ENCODE measurements at places on chromosomes 5 and 9.

DNA sequence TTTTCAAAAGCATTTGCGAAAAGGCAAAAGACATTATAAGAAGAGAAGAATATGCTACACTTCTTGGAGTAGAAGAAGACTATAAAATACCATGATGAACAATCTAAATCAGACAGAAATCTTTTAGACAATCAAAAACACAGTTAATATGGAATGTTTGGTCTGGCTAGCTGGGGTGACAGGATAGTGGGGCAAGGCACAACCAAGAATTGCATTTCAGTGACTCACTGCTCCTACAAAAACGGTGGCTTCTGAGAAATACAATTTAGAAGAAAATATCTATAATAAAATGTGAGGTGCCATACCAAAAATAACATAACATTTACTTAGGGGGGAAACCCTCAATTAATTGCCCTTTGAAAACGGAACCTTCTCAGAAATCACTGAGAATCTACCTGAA lies 363.4 kb downstream of the NPR3 start:
- no peak for DNase-seq

DNA sequence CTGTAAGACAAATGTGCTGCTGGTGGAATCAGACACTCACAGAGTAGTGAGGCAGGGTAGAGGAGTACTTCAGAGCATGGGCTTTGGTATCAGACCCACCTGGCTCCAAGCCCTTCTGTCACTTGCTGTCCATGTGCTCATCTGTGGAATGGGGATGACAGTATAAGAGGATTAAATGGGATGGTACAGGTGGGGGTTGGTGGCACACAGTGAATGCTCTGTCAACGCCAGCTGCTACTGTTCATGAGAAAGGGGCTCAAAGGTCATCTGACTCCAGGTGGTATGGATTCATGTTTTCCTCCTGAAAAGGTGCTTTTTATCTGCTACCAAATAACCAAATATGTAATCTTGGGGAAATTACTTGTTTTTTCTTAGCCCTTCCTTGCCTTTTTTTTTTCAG lies 23.0 kb upstream of the PPARGC1B start:
- no peak for DNase-seq

DNA sequence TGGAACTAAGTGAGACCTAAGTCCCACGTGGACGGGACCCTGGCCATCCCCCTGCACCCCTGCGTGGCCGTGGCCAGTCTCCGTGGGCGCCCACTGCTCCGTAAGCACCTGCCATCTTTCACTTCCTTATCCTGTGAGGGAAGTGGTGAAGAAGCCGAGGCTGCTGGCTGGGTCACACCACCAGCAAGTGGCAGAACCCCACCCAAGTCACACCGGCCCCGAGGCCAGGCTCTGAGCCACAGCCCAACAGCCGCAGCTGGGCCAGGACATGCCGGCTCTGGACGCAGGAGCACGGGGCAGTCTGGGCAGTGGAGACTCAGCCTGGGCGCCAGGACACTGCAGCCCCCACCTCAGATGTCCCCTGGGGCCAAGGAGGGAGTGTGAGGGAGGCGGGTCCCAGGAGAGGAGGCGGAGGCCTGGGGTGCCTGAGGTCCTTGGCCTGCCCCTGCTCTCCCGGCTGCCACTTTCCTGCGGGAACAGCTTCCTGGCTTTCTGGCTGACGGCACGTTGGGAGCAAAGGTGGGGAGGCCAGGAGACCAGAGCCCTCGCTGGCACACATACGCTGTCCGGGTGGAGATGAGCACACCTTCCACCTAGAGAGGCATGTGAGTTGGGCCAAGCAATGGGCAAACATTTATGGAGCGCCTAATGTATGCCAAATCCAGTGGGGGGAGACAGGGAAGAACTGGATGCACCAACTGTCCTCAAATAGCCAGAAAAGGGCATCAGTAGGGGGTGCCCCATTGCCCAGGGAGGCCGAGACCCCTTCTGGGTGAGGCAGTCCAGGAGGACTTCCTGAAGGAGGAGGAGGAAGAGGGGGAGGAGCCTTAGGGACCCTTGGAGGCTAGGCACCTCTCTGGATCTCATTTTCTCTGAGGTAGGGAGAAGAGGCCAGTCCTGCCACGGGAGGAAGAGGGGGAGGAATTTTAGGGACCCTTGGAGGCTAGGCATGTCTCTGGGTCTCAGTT lies 43.9 kb upstream of the EGFL7 start:
- DNase-seq: no peak

DNA sequence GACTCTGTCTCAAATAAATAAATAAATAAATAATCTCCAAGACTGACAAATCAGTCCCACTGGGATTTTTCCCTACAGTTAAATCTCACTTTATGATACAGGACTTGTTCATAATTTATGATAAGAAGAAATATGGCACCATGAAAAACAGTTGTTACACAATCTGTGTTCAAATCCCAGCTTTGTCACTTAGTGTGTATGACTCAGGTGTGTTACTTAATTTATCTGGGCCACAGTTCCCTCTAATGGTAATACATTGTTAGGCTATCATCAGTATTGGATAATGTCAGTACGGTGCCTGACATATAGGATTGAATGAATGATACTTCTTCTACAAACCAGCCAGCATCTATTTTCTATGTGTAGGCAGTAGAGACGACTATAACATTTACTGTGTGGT lies 23.1 kb downstream of the SLC36A3 start:
- no peak for DNase-seq
